ENCODE measurements at places on chromosomes 3 and 15.
A peak's percentile ranks its signal among the peaks of the same experiment; 100 is the strongest.

GRCh38 chr3:197701841-197702240, 34.9 kb downstream of the RUBCN start:
- H3K27ac ChIP-seq: no peak overlapping the region
- no peak overlapping the region for H3K4me3 ChIP-seq
- DNase-seq: no peak
- H3K36me3 ChIP-seq: peaks cover 34% of the 10 kb centered on the region
- no peaks in the 10 kb centered on the region for H3K4me1 ChIP-seq
- no peaks in the 10 kb centered on the region for H3K27me3 ChIP-seq

- no peak overlapping the region for H3K4me3 ChIP-seq
- DNase-seq: no peak
- H3K27me3 ChIP-seq: no peaks in the 10 kb centered on the region
- peak overlapping the region; percentile 86 for H3K27ac ChIP-seq
- no peaks in the 10 kb centered on the region for H3K36me3 ChIP-seq
Observed at GRCh38 chr15:99704444-99704838, 28.8 kb downstream of the LYSMD4 start.

DNA sequence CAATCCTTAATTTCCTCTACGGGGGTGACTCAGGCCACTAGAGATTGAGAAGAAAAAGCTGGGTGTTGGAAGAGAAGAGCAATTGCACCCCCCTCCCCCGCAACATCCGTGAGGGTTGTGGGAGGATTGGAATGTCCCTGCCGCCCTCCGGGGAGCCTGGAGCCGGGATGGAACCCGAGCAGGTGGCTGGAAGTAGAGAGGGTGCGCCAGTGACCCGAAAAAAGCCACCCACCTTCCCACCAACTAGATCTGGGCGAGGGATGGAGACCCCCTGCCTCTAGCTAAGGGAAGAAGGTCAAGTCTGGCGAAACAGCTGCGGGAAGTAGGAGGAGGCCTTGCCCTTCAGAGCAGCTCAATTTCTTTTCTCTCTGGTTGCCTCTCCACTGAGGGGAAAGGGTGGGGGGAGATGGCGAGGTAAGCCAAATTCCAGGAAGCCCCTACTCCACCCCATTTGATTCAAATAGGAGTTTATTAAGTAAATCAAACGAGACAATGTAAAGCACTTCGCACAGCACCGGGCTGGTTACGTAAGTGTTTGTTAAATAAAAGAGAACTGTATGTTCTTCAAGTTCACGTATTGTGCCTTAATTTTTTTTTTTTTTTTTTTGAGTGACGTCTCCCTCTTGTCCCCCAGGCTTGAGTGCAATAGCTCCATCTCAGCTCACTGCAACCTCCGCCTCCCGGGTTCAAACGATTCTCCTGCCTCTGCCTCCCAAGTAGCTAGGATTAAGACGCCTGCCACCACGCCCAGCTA, 1.1 kb upstream of the WWTR1 start:
- peak overlapping the region; percentile 90 for H3K4me3 ChIP-seq
- no peaks in the 10 kb centered on the region for H3K27me3 ChIP-seq
- peak overlapping the region; percentile 97 for H3K27ac ChIP-seq
- no peaks in the 10 kb centered on the region for H3K36me3 ChIP-seq
- DNase-seq: no peak

GRCh38 chr3:45499529-45499928, 95.0 kb upstream of the LIMD1 start:
- peaks cover 15% of the 10 kb centered on the region for H3K4me1 ChIP-seq
- no peak overlapping the region for H3K4me3 ChIP-seq
- peaks cover 5% of the 10 kb centered on the region for H3K36me3 ChIP-seq
- no peak for DNase-seq
- no peaks in the 10 kb centered on the region for H3K27me3 ChIP-seq

- H3K36me3 ChIP-seq: no peaks in the 10 kb centered on the region
- no peaks in the 10 kb centered on the region for H3K4me1 ChIP-seq
- H3K27me3 ChIP-seq: no peaks in the 10 kb centered on the region
- H3K4me3 ChIP-seq: no peak overlapping the region
Observed at GRCh38 chr3:58692484-58692883, 25.9 kb upstream of the FAM3D start.

DNA sequence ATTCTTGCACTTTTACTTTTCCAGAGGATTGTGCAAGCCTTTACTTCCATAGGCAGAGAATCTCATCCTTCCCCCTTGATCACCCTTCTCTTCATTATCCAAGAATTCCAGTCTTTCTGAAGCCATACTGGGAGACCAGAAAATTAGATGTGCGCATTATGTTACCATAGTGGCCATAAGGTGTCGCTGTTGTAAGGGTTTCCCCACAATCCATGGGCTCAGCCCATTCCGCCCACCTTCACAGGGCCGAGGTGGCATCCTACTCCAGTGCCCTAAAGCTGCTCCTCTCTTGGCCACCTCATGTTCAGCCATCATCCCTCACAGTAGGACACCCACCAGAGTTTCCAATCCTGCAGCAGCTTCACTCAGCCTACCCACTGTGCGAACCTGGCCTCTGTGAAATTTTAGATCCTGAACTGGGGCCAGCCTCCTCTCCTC, 35.0 kb downstream of the CTSH start:
- no peak for DNase-seq
- H3K4me1 ChIP-seq: peaks cover 68% of the 10 kb centered on the region
- H3K36me3 ChIP-seq: peaks cover 24% of the 10 kb centered on the region
- no peaks in the 10 kb centered on the region for H3K27me3 ChIP-seq
- H3K27ac ChIP-seq: peak overlapping the region; percentile 33
- no peak overlapping the region for H3K4me3 ChIP-seq

DNA sequence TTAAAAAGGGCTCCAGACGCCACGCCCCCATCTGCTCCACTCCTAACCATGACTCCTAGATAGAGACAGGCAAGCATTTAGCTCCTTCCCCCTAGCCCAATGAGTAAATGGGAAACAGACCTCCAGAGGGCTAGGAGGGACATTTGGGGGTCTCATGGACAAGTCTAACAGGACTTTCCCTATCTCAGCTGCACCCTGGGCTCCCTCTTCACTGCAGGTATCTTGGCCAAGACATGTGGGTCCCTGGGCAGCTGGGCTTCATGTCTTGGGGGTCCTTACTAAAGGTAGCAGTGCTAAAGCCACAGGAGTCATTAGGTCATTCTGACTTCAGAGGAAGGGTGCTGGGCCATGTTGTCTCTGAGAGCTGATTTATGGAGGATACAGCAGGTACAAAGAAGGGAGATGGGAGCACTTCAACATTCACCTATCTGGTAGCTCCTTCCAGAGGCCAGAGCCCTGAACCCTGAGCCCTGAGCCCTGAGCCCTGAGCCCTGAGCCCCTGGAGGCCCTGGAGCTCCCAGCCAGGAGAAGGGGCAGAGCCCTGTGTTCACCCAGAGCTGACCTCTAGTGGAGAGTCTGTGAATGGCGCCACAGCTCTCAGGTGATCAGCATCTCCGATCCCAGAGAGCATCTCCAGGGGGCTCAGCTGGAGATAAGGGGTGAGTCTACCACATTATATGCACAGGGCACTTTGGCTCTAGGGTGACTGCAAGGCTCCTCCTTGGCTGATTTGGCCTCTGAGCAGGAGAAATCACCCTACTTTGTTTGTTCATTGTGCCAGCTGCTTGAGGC, 40.1 kb upstream of the EPHB1 start:
- DNase-seq: no peak
- no peak overlapping the region for H3K27ac ChIP-seq
- no peaks in the 10 kb centered on the region for H3K4me1 ChIP-seq
- H3K4me3 ChIP-seq: no peak overlapping the region
- H3K27me3 ChIP-seq: no peaks in the 10 kb centered on the region

DNA sequence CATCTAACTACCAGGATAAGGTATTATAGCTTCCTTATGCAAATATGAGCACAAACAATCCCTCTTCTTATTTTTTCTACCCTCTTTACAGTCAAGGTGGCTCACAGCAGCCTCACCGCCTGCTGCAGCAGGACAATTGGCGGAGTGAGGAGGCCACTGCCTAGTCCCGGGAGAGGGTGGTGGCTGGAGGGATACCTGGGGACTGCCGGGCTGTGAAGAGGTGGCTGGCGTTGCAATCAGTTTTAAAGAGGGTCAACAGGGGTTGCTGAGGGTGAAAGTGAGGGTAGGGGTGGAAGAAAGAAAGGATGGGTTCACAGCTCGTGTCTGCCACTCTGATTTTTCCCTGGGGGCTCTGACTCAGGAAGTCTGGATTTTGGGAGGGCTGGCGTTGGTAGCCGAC, 105.1 kb upstream of the SLC6A6 start:
- no peak overlapping the region for H3K4me3 ChIP-seq
- H3K27ac ChIP-seq: no peak overlapping the region
- peaks cover 5% of the 10 kb centered on the region for H3K4me1 ChIP-seq
- H3K36me3 ChIP-seq: no peaks in the 10 kb centered on the region
- no peak for DNase-seq

DNA sequence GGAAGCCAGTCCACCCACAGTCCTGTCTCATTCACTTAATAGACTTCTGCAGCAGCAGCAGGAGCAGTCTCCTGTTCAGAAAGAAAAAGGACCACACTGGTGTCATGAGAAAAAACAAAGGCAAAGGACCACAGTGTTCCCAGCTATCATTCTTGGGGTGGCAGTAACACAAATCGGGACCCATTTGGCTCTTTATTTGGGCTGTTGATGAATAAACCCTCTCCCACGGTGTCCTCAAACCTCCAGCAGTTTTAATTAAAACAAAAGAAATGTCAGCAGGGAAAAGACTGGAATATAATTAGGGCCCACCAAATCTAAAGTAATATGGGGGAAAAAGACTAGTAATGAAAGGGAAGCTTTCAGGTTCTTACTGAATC, 210.5 kb upstream of the SLC2A2 start:
- H3K27me3 ChIP-seq: no peaks in the 10 kb centered on the region
- no peaks in the 10 kb centered on the region for H3K36me3 ChIP-seq
- no peak overlapping the region for H3K27ac ChIP-seq
- no peaks in the 10 kb centered on the region for H3K4me1 ChIP-seq
- H3K4me3 ChIP-seq: no peak overlapping the region

DNA sequence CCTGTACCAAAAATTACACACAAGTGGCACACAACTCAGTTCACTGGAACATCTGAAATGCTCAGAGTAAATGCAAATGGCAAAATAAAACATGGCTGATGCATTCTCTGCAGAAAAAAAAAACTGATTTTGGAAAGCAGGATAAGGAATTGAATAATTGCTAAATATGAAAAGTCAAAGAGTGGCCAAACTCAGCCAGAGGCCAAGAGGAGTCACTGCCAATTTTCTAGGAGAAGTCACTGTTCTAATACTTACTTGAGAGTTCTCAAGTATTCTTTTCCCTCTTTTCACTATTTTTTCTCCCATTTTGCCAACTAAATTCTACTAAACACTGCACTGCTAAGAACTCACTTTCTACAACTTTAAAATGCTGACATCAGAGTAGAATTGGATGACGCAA, 1018.6 kb downstream of the TUSC7 start:
- no peak overlapping the region for H3K4me3 ChIP-seq
- H3K27me3 ChIP-seq: no peaks in the 10 kb centered on the region
- H3K36me3 ChIP-seq: no peaks in the 10 kb centered on the region
- no peaks in the 10 kb centered on the region for H3K4me1 ChIP-seq
- no peak overlapping the region for H3K27ac ChIP-seq

- no peaks in the 10 kb centered on the region for H3K27me3 ChIP-seq
- no peak for DNase-seq
- no peaks in the 10 kb centered on the region for H3K4me1 ChIP-seq
- H3K4me3 ChIP-seq: no peak overlapping the region
- no peak overlapping the region for H3K27ac ChIP-seq
Observed at GRCh38 chr3:13167829-13168228, 94.6 kb upstream of the IQSEC1 start.

DNA sequence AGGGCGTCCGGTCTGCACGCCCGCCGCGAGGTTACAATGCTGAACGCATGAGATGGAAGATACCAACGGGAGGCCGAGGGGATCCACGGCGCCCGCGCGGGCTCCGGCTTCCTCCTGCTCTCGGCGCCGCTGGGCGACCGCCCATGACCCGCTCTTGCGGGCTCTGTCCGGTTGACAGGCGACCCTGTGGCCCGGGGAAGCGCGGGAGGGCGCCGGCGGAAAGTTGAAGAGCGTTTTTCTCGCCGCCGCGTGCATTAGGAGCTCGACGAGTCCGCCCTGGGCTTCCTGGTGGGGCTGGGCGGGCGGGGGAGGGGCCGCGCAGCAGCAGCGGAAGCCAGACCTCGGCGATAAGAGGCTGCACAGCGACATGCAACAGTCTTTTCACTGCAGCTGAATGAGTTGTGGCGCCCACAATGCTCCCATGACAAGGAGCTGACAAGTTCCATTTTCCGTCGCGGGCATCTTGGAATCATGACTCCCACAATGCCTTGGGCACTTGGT, at the start of gene MBNL1:
Gene MBNL1, plus strand, starts transcription at position 375 of the 501 bp plus-strand sequence. CDS start 31,265 bp downstream, outside the sequence.
- H3K4me3 ChIP-seq: peak within 1 kb of the TSS; percentile 85
- H3K27ac ChIP-seq: peak within 1 kb of the TSS; percentile 97
- no peaks in the 10 kb centered on the region for H3K27me3 ChIP-seq
- DNase-seq: peak; percentile 43
- H3K4me1 ChIP-seq: peaks cover 30% of the 10 kb centered on the region
- H3K36me3 ChIP-seq: no peaks in the 10 kb centered on the region

- H3K27me3 ChIP-seq: no peaks in the 10 kb centered on the region
- no peaks in the 10 kb centered on the region for H3K36me3 ChIP-seq
- no peak overlapping the region for H3K27ac ChIP-seq
- no peak overlapping the region for H3K4me3 ChIP-seq
- DNase-seq: no peak
Observed at GRCh38 chr15:69825941-69826818, 271.5 kb downstream of the TLE3 start.

DNA sequence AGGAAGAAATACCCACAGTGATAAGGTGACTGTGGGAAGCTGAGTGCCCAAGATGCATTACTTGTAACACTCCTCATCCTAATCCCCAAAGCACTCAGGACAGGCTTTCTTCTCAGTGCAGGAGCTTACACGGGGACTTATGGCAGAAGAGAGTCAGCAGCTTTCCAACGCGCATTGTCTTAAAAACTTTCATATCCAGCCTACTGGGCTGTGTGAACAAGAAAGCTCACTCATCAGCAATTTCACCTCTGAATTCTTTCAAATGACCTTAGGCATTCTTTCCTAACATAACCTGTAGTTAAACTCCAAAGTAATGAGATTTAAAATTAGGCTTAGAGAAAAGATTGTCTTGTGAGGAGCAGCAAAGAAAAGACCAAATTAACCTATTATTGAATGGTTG, 132.3 kb downstream of the KCNAB1 start:
- no peaks in the 10 kb centered on the region for H3K27me3 ChIP-seq
- no peak for DNase-seq
- no peak overlapping the region for H3K27ac ChIP-seq
- no peaks in the 10 kb centered on the region for H3K36me3 ChIP-seq

Measured in thoracic aorta (tissue), 2 donors.